IMR-90 (cell line): ENCODE measurements at places on chromosomes 1 and 21. TPM values are rescaled to one million over a fixed set of nuclear protein-coding genes. Genes with fewer than 3 reads are reported as not detected.

Gene CYP4A22
- not detected in 2 replicates for total RNA-seq

Gene FLVCR1
- 3.9 and 6.7 TPM in 2 replicates for total RNA-seq

Gene FMO2
- total RNA-seq: under 0.01 TPM in 2 replicates

Gene RHD
- total RNA-seq: 0.28 TPM in 1 of 2 replicates, not detected in the other

GRCh38 chr1:117697220-117697781 lies 91.5 kb downstream of the TENT5C start:
- H3K4me1 ChIP-seq: peaks cover 21% of the 10 kb centered on the region
- DNase-seq: peak; percentile 33
- no peaks in the 10 kb centered on the region for H3K27me3 ChIP-seq

GRCh38 chr1:10302416-10302815 lies 92.0 kb downstream of the KIF1B start:
- H3K4me1 ChIP-seq: no peaks in the 10 kb centered on the region
- peaks cover 30% of the 10 kb centered on the region for H3K36me3 ChIP-seq
- no peaks in the 10 kb centered on the region for H3K27me3 ChIP-seq

GRCh38 chr1:48627486-48627885 lies 149.2 kb downstream of the BEND5 start:
- no peaks in the 10 kb centered on the region for H3K4me1 ChIP-seq
- H3K4me3 ChIP-seq: no peak overlapping the region
- H3K27ac ChIP-seq: no peak overlapping the region
- H3K36me3 ChIP-seq: no peaks in the 10 kb centered on the region
